Spinal cord (tissue), 10 donors: ENCODE measurements at places on chromosomes 6 and 20. TPM values are rescaled to one million over a fixed set of nuclear protein-coding genes. Genes with fewer than 3 reads are reported as not detected.

Gene SLC17A1
- total RNA-seq, result not detected

Gene TOMM34
- total RNA-seq, result 10.8 TPM

Gene ID1
- 308 TPM for total RNA-seq

Gene SMLR1
- total RNA-seq, result not detected

Gene RSPO4
- total RNA-seq, result 0.39 TPM

Gene CST5
- total RNA-seq, result not detected

Gene TMEM74B
- total RNA-seq, result 8.9 TPM

Gene SALL4
- total RNA-seq, result 1.3 TPM

Gene ZNF76
- 28.5 TPM for total RNA-seq

Gene SYNDIG1
- total RNA-seq, result 23.9 TPM
